ENCODE measurements at places on chromosomes 2 and 18. TPM values are rescaled to one million over a fixed set of nuclear protein-coding genes. Genes with fewer than 3 reads are reported as not detected.

- H3K27me3 ChIP-seq = peaks cover 6% of the 10 kb centered on the region
- H3K36me3 ChIP-seq = no peaks in the 10 kb centered on the region
- H3K4me1 ChIP-seq = no peaks in the 10 kb centered on the region
- H3K27ac ChIP-seq = no peak overlapping the region
- DNase-seq = no peak
These were observed 20.6 kb downstream of the ERMN start for GRCh38 chr2:157304811-157305722.

DNA sequence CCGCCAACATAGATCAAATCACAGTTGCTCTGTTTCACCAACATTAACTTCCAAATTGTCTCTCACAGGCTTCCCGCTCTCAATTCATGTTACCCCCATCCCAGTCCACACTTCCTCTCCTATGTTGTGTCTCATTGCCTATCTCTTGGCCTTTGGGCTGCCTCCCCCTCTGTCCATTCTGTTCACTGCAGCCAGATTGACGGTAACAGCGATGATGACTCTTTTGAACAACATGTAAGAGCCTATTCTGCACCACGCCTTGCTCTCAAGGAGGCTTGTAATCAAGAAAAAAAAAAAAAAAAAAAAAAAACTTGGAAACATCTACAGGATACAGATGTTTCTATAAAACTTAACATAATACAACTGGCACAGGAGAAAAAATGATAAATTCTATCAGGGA, 77.3 kb upstream of the RMDN2 start:
- H3K27ac ChIP-seq = no peak overlapping the region
- no peaks in the 10 kb centered on the region for H3K27me3 ChIP-seq
- H3K4me1 ChIP-seq = no peaks in the 10 kb centered on the region

DNA sequence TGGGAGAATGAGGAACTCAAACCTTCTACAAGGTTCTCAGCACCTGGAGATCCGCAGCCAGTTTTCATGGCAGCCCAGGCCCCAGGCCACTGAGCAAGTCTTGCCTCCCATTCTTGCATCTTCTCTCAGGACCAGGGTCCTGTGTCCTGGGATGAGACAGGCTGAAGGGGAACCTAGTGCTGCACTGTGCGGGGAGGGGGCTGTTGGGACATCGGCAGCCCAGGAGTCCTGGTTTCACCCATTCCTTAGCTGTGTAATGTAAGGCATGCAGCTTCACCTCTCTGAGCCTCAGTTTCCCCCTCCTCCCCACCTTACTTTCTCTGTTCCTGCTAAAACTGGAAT, 43.9 kb downstream of the TNS1 start:
- no peak overlapping the region for H3K27ac ChIP-seq
- no peaks in the 10 kb centered on the region for H3K27me3 ChIP-seq
- no peaks in the 10 kb centered on the region for H3K36me3 ChIP-seq
- DNase-seq = peak; percentile 27
- no peak overlapping the region for H3K4me3 ChIP-seq

DNA sequence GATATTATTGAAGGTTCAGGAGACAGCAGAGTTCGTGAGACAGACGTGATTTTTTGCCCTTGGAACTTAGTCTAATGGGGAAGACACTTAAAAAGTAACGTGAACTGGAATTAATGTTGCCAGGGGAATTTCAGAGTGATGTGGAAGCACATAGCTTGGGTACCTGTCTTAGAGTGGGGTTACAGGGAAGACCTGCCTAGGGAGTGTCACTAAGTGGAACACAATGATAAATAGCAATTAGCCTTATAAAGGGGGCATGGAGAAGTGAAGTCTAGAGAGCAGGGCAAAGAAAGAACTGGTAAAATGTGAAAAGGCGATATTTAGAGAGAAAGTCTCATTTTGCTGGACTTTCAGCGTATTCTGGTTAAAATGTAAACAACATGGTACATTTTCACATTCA, 306.0 kb upstream of the TCF4 start:
- H3K36me3 ChIP-seq = no peaks in the 10 kb centered on the region
- H3K27me3 ChIP-seq = no peaks in the 10 kb centered on the region
- no peaks in the 10 kb centered on the region for H3K4me1 ChIP-seq
- DNase-seq = no peak

- no peak overlapping the region for H3K27ac ChIP-seq
- no peak overlapping the region for H3K4me3 ChIP-seq
These were observed 4.6 kb upstream of the ACAA2 start for GRCh38 chr18:49817947-49818346.

- no peak for DNase-seq
- H3K27ac ChIP-seq = no peak overlapping the region
- H3K4me1 ChIP-seq = no peaks in the 10 kb centered on the region
- no peaks in the 10 kb centered on the region for H3K27me3 ChIP-seq
- H3K4me3 ChIP-seq = no peak overlapping the region
These were observed 62.0 kb downstream of the ASXL2 start for GRCh38 chr2:25816249-25816648.

GRCh38 chr2:218814540-218815243, 16.9 kb downstream of the PRKAG3 start:
- peaks cover 41% of the 10 kb centered on the region for H3K36me3 ChIP-seq
- no peaks in the 10 kb centered on the region for H3K4me1 ChIP-seq
- H3K27ac ChIP-seq = peak overlapping the region; percentile 7
- no peak for DNase-seq
- no peak overlapping the region for H3K4me3 ChIP-seq

- DNase-seq = no peak
- H3K27me3 ChIP-seq = no peaks in the 10 kb centered on the region
- H3K36me3 ChIP-seq = no peaks in the 10 kb centered on the region
- no peaks in the 10 kb centered on the region for H3K4me1 ChIP-seq
- no peak overlapping the region for H3K4me3 ChIP-seq
These were observed 7.8 kb upstream of the CCDC141 start for GRCh38 chr2:179057737-179058136.

DNA sequence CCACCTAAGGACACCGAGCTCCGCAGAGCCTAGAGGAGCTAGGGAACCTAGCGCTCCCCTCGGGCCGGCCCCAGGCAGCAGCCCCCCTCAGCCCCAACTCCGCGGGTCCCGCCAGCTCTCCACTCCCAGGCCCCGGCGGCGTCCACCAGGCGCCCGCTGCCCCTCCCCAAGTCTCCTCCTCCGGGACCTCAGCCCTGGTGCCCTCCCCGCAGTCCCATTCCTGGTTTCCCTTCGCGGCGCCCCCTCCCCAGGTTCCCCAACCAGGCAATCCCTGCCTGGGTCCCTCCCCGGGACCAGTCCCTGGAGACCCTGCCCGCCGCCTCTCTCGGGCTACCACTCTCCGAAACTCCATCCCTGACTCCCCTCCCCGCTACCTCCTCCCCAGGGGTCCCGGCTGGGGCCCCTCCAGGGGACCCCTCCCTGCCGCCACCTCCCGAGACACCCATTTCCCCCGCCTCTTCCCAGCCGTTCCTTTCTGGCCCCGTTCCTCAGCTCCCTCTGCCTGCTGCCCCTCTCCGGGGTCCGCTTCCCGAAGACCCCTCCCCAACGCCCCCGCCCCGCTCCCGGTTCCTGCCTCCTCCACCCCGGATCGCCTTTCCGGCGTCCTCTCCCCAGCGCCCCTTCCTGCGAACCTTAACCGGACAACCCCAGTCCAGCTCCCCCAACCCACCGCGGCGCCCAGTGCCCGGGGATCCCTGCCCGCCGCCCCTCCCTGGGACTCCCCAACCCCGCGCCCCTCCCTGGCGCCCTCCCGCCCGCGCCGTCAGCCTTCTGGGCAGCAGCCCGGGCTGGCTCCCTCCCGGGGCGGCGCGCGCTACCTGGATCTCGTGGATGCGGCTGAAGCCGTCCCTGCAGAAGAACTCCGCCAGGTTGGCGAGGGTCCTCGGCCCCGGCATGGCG, 678 bp downstream of the CYP27C1 start:
- no peaks in the 10 kb centered on the region for H3K36me3 ChIP-seq
- no peak overlapping the region for H3K27ac ChIP-seq
- H3K4me1 ChIP-seq = peaks cover 13% of the 10 kb centered on the region
- peak overlapping the region; percentile 36 for H3K4me3 ChIP-seq
- peaks cover 59% of the 10 kb centered on the region for H3K27me3 ChIP-seq
- DNase-seq = no peak

GRCh38 chr2:226909126-226909525, 73.3 kb downstream of the RHBDD1 start:
- H3K27ac ChIP-seq = no peak overlapping the region
- H3K4me1 ChIP-seq = no peaks in the 10 kb centered on the region
- no peaks in the 10 kb centered on the region for H3K27me3 ChIP-seq

DNA sequence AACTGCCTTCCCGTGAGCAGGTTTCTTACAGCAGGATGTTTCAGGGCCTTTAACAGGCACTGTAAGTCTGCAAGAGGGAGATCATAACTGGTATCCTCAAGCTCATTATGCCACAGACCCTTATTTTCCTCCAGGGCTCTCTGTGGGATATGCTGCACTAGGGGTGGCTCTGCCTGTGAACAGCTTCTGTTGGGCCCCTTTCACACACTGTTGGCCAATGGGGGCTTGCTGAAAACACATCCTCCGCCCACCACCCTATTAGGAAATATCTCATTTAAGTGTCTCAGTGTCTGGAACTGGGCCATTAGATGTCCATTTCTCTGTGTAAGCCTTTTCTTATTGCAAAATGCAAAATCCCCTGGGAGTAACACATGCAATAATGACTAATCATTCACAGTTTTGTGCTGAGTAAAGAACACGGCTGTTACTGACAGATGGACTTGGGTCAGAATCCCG, 414.3 kb upstream of the HS6ST1 start:
- no peak for DNase-seq
- H3K36me3 ChIP-seq = no peaks in the 10 kb centered on the region
- no peak overlapping the region for H3K4me3 ChIP-seq
- no peak overlapping the region for H3K27ac ChIP-seq
- H3K4me1 ChIP-seq = peaks cover 34% of the 10 kb centered on the region

GRCh38 chr18:5238371-5238976, 41.4 kb upstream of the AKAIN1 start:
- peak; percentile 78 for DNase-seq
- H3K4me1 ChIP-seq = peaks cover 22% of the 10 kb centered on the region

- no peaks in the 10 kb centered on the region for H3K27me3 ChIP-seq
- no peak overlapping the region for H3K4me3 ChIP-seq
- no peaks in the 10 kb centered on the region for H3K4me1 ChIP-seq
- DNase-seq = no peak
- no peaks in the 10 kb centered on the region for H3K36me3 ChIP-seq
These were observed 131.2 kb downstream of the KCTD1 start for GRCh38 chr18:26417190-26417589.

The SANBR gene
- total RNA-seq = 11.1 TPM

The TUBA3D gene
- not detected for total RNA-seq

The SERPINB10 gene
- total RNA-seq = not detected

The SLC9A2 gene
- total RNA-seq = 0.58 TPM

The NEU2 gene
- not detected for total RNA-seq

The CRYGC gene
- total RNA-seq = not detected

The TEKT4 gene
- total RNA-seq = not detected

Data from upper lobe of right lung (tissue), 1 donor.